ENCODE measurements at places on chromosomes 5 and 9. TPM values are rescaled to one million over a fixed set of nuclear protein-coding genes. Genes with fewer than 3 reads are reported as not detected.
A peak's percentile ranks its signal among the peaks of the same experiment; 100 is the strongest.

Gene PTGR1
- 14.6 TPM for total RNA-seq

Gene SLC36A2
- not detected for total RNA-seq

Gene ECM2
- 0.34 TPM for total RNA-seq

Gene TMEM8B
- total RNA-seq = 9.8 TPM

Gene SIGMAR1
- 24.1 TPM for total RNA-seq

Gene KIF27
- total RNA-seq = 8.4 TPM

- H3K4me1 ChIP-seq = peaks cover 10% of the 10 kb centered on the region
- no peak overlapping the region for H3K27ac ChIP-seq
Measured at GRCh38 chr5:169666365-169666764, 29.3 kb downstream of the DOCK2 start.

GRCh38 chr9:120569556-120569955 is 10.4 kb downstream of the CDK5RAP2 start:
- H3K4me3 ChIP-seq = no peak overlapping the region
- H3K36me3 ChIP-seq = peaks cover 55% of the 10 kb centered on the region
- no peak for DNase-seq
- no peaks in the 10 kb centered on the region for H3K27me3 ChIP-seq

DNA sequence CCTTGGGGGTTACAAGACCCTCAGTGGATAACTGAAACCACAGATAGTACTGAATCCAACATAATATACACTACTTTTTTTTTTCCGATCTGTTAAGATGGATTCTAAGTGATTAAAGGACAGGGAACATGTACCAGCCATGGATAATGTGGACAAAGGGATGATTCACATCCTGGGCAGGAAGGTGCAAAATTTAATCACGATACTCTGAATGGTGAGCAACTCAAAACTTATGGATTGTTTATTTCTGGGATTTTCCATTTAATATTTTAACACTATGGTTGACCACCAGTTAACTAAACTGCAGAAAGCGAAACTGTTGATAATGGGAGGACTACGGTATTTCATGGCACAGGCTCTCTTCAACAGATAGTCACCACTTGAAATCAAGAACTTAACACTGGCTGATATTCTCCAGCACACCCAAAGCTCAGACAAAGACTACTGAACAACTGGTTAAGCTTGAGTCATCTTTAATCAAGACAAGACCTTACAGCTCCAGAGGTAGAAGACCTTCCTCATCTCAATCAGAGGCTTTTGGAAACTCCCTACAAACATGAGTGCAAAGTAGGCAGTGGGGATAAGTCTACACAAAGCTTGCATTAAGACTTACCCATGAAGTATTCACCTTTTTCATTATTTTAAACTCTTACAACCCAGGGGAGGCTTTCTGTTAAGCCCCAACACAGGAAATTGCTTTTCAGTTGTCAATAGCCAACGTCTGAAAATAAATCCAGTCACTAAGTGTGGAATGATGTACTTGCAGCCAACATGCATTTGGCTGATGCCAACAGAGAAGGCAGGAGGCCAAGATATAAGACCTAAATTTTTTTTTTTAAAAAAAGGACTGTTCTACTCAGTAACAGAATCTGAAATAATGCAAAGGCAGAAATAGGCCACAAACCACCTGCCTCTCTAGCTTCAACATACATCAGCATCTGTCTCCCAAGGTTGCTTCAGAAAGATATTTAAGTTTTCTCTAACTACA is 78.7 kb downstream of the ELAVL2 start:
- no peaks in the 10 kb centered on the region for H3K4me1 ChIP-seq
- no peak for DNase-seq
- H3K27ac ChIP-seq = no peak overlapping the region
- H3K27me3 ChIP-seq = no peaks in the 10 kb centered on the region
- H3K36me3 ChIP-seq = no peaks in the 10 kb centered on the region
- H3K4me3 ChIP-seq = no peak overlapping the region

DNA sequence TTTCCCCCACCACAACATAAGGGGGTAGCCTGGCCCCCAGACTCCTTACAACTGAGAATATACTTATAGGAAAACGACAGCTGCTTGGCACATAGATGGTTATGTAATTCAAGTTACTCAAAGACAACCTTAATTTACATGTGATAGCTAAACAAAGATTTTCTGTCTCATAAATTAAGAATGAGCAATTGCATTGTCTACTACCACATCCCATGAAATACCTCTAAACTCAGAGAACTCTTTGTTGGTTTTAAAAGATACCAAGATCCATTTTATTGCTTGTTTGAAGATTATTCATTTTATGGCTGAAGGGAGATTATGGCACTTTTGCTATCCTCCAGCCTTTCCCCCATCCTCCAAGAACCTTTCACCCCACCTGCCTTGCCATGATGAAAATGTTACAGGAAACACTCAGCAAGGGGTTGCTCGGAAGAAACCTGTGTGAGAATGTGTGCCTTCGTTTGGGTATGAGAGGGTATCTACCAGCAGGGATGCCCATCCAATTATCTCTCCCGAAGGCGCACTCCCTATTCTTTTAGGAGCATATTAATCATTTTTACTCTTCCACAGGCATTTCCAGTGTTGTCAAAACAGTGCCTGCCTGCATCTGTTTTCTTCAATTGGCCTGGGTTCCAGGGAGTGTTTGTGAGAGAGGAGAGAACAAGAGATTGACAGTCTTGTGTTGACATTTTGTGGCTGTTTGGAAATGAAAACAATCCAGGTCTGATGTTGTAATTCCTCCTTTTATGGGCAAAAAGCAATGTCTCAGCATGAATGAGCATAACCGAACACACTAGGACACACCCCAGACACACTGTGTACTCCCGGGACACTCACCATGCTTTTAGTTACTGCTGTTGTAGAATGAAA is 208.0 kb upstream of the ANKRD55 start:
- no peaks in the 10 kb centered on the region for H3K4me1 ChIP-seq
- DNase-seq = no peak
- H3K36me3 ChIP-seq = no peaks in the 10 kb centered on the region
- no peak overlapping the region for H3K27ac ChIP-seq
- no peak overlapping the region for H3K4me3 ChIP-seq

DNA sequence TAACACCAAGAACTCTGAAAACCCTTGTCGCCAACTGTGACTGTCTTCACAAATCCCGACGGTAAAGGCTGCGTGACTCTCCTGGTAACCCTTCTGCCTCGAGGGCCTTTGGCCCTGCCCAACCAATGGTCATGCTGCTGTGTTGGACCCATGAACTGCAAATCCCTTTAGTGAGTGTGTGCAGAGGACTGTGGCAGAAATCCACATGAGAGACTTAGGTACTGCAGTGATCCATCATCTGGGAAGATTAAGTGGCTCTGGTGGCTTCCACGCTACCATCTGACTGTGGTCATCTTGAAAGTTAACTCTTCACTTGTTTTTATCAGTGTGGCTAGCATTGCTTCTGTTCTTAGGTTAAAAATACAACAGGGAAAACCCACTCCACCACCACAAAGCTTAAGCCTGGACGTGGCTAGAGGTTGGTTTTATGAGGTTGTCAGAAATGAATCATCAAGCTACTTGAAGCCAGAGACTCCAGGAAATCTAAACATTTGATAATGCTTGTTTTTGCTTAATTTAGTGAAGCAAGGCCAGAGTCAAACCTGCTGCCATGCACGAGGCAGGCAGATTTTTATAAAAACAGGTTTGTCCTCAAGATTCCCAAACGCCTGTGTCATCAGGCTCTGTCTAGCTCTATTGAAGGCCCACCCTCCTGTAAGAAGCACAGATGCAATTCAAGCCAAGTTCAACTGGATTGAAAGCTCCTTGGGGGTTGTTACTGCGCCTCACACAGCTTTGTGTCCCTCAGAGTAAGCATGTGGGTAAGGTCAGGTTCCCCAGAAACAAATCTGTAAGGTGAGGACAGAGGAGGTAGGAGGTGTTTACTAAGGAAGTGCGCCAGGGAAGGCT is 52.7 kb upstream of the ERCC6L2 start:
- no peaks in the 10 kb centered on the region for H3K36me3 ChIP-seq
- H3K4me1 ChIP-seq = no peaks in the 10 kb centered on the region
- DNase-seq = no peak
- H3K27me3 ChIP-seq = no peaks in the 10 kb centered on the region
- H3K27ac ChIP-seq = no peak overlapping the region

DNA sequence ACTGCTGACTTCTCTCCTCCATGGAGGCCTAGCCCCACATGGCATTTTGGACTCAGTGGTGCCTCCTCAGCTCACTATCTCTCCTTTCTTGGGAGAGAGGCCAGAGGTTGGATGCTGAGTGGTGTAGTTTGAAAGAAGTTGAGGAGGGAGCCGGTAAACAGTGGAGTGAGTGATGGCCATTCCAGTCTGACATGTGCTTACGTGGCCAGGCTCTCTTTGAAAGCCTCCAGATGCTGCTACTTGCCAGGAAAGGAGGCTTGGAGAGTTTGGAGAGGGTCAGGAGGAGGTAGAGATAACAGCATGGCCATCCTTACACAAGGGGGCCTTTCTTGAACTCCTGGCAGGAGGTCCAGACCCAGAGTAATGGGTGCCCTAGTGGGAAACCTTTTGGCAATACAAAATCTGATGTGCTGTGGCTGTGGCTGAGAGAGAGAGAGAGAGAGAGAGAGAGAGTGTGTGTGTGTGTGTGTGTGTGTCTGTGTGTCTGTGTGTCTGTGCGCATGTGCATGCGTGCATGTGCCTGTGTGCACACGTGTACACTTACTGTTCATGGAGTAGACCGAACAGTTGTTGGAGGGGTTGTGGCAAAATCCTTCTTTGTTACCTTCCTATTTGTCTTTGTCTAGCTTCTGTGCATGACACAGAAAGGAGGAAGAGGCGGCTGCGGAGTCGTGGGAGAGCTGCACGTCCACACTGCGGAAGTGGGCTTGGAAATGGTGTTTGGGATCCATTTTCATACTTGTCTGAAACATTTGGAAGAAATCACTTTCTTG is 37.8 kb downstream of the RALGPS1 start:
- no peaks in the 10 kb centered on the region for H3K4me1 ChIP-seq
- no peaks in the 10 kb centered on the region for H3K36me3 ChIP-seq
- no peak overlapping the region for H3K4me3 ChIP-seq
- H3K27me3 ChIP-seq = no peaks in the 10 kb centered on the region
- no peak for DNase-seq

DNA sequence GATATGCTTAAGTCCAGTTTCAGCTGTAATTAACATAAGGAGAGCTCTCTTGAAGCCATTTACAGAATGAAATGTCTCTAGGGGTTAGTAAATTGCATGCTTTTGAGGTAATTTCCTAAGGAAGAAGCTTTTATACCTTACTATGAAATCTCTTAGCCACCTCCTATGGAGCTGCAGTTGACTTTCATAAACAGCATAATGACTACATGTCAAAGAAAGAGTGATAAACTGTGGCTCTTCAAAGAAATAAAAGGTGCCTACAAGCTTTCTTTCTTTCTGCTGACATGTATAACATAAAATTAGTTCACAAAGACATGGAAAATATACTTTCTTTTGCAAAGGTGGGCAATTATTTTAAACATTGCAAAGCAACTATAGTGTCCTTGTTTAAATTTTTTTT is 90.8 kb downstream of the TMEM167A start:
- no peak overlapping the region for H3K27ac ChIP-seq
- no peaks in the 10 kb centered on the region for H3K4me1 ChIP-seq
- DNase-seq = no peak
- H3K4me3 ChIP-seq = no peak overlapping the region
- H3K36me3 ChIP-seq = no peaks in the 10 kb centered on the region
- H3K27me3 ChIP-seq = no peaks in the 10 kb centered on the region

GRCh38 chr9:7316166-7316795 is 483.3 kb downstream of the DMAC1 start:
- no peaks in the 10 kb centered on the region for H3K36me3 ChIP-seq
- no peak for DNase-seq
- no peak overlapping the region for H3K4me3 ChIP-seq
- no peak overlapping the region for H3K27ac ChIP-seq
- H3K4me1 ChIP-seq = no peaks in the 10 kb centered on the region

- H3K36me3 ChIP-seq = no peaks in the 10 kb centered on the region
- H3K27me3 ChIP-seq = no peaks in the 10 kb centered on the region
- H3K4me3 ChIP-seq = no peak overlapping the region
- no peak for DNase-seq
- H3K27ac ChIP-seq = no peak overlapping the region
Measured at GRCh38 chr5:33291216-33292000, 149.4 kb upstream of the TARS1 start.

- DNase-seq = no peak
- no peaks in the 10 kb centered on the region for H3K36me3 ChIP-seq
- no peak overlapping the region for H3K4me3 ChIP-seq
- no peaks in the 10 kb centered on the region for H3K4me1 ChIP-seq
- no peaks in the 10 kb centered on the region for H3K27me3 ChIP-seq
- H3K27ac ChIP-seq = no peak overlapping the region
Measured at GRCh38 chr9:14401911-14402310, 88.0 kb upstream of the NFIB start.

GRCh38 chr5:28542987-28543386 is 1504.6 kb upstream of the CDH9 start:
- H3K27me3 ChIP-seq = no peaks in the 10 kb centered on the region
- no peaks in the 10 kb centered on the region for H3K36me3 ChIP-seq
- H3K27ac ChIP-seq = no peak overlapping the region
- H3K4me1 ChIP-seq = no peaks in the 10 kb centered on the region
- no peak for DNase-seq

DNA sequence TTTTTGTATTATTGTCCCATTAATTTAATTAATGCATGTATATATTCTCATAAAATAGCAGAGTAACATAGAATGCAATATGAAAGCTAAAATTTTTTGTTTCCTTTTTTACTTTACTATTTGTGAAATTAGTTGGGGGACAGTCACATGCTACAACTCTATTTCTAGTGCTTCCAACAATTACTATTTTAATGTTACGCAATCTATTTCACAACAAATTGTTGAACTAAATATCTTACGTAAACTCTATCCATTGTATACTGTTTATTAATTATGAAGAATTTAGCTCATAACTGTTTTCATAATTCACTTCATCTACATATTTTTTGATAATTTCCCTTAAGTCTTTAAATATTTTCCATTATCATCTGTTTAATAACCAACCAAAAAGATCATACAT is 1685.4 kb upstream of the CDH6 start:
- no peaks in the 10 kb centered on the region for H3K4me1 ChIP-seq
- no peaks in the 10 kb centered on the region for H3K27me3 ChIP-seq
- no peak overlapping the region for H3K4me3 ChIP-seq
- no peaks in the 10 kb centered on the region for H3K36me3 ChIP-seq

DNA sequence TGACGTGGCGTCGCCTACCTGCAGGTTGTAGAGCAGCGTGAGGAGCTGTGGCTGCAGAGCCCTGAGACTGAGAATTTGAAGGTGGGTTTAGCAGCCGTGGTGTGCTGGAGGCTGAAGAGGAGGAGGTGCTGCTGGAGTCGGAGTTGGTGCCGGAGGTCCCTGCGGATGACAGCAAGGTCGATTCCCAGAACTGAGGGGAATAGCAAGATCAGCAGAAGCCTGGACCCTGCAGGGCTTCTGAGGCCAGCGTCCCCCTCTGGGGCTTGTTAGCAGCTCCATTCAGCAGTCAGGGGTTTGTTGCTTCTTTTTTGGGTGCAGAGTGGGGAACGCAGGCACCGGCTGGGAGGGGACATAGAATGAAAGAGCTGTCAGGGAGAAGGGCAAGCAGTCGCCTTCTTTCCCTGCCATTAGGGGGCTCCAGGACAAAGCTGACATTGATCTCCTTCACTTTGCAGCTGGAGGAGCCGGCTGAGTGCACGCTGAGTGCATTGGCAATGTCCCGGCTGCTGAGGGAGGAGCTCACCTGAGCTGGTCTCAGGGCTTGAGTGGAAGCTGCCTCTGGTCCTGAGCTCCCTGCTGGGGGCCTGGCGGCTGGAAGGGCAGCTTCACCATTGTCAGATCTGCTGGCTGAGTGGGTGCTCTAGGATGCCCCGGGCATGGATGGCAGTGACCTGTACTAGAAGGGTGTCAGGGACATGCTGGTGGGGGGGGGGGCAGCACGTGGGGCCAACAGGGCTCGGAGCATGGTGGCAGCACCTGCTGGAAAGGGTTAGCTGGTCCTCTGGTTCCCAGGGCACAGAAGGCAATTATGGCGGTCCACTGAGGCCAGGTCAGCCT is 20.8 kb downstream of the OBP2B start:
- H3K4me3 ChIP-seq = no peak overlapping the region
- DNase-seq = peak; percentile 54
- peaks cover 20% of the 10 kb centered on the region for H3K4me1 ChIP-seq
- H3K27ac ChIP-seq = no peak overlapping the region
- H3K36me3 ChIP-seq = no peaks in the 10 kb centered on the region

Measured in spleen (tissue), 13 donors.